SK-N-DZ (cell line): ENCODE measurements at places on chromosomes 5 and 9.

DNA sequence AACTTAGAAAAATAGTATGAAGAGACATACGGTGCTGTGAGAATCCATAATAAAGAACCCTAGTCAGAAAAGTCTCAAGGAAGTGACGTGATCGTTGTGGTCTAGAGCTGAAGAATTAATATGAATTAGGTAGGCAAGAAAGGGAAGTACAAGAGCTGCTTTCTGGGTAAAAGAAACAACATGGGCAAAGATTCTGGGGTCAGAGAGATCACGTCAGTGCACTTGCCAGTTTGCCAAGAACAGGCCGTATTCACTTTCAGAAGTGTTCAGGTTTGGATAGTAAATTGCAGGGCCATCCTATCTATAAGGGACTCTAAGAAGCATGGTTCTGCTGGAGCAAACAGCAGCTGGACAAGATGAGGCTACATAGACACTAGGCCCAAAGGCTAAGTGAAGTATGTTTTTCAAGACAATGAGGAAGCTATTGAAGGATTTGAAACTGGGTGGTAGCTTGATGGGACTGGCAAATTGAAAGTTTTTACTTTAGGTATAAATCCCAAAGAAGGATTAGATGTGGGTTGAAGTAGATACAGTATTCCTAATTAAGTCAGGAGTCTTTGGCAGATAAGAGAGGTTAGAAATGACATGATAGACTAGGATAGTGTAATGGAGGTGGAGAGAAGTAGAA, 4.8 kb upstream of the CHD1 start:
- no peak for DNase-seq

DNA sequence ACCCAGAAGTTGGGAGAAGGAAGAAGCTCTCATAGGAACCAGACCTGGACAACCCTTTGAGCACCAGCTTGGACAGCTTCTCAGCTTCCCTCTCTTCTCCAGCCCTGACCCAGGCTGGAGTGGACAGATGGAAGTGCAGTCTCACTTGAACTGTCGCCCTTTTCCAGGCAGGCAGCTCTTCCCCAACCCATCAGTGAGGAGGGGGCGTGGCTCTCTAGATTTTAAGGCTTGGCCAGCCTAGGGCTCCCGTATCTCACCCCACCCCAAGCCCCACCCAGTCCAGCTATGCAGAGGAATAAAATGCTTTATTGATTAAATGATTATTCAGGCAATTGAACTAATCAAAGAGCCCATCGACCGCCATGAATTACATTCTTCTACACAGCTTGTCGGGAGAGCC, 2.2 kb downstream of the PAX5 start:
- DNase-seq, result no peak

- DNase-seq, result no peak
These were observed 34.9 kb downstream of the MTMR12 start for GRCh38 chr5:32277798-32278197.

DNA sequence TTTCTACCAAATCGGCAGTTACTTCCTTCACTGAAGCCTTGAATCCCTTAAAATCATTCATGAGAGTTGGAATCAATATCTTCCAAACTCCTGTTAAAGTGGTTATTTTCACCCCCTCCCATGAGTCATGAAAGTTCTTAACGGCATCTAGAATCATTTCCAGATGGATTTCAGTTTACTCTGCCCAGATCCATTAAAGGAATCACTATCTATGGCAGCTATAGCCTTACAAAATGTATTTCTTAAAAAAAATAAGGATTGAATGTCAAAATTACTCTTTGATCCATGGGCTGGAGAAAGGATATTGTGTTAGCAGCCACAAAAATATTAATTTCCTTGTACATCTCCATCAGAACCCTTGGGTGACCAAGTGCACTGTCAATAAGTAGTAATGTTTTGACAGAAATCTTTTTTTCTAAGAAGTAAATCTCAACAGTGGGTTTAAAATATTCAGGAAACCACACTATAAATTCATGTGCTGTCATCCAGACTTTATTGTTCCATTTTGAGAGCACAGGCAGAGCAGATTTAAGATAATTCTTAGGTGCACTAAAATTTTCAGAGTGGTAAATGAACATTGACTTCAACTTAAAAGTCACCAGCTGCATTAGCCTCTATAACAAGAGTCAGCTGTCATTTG, 767.7 kb downstream of the DTWD2 start:
- DNase-seq, result no peak

- no peak for DNase-seq
These were observed 52.1 kb downstream of the IL31RA start for GRCh38 chr5:55903121-55903701.

DNA sequence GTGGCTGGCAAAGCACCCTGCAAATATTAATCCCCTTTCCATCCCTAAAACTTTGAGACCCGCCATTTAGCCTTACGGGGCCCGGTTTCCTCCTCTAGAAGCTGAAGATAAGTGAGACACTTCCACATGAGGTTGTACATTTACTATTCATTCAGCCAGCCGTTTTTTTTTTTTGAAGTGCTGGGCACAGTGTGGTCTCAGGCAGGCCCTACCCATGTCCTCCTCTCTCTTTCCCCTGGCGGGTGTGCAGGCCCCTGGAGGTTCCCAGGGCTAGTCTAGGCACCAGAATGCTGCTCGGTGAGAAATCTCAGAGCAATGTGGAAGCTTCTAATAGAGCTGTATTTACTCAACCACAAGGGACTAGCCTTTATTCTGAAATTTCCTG, 107.4 kb upstream of the LARP1 start:
- no peak for DNase-seq

DNA sequence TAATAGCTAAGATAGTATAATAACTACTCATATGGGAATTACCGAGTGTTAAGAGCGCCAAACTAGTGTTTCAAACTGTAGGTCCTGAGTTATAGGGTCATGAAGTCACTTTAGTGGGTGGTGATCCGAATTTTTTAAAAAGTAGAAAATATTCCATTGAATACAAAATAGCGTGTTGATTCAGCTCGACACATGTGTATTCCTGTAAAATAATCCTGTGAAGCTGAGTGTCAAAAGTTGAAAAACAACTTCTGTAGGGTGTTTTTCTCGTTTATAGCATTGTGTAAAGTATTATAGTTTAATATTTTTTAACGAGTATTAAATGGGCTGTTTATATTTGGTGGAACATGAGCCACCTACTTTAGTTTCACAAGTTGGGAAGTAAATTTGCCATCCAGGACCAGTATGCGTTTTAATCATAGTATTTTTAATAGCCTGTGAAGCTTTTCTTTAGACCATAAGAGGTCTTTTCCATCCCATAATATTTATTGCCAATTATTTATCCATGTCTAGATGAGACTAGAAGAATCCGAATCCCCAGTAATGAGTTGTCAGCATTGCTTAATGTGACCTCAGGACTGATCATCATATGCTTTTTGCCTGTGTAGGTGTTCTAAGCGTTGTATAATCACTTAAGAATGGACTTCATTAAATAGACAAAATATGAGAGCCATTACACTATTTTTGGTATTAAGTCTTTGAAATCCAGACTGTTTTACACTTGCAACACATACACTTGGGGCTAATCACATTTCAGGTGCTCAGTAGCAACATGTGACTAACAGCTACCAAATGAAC, 84.1 kb downstream of the PTPDC1 start:
- DNase-seq, result no peak

DNA sequence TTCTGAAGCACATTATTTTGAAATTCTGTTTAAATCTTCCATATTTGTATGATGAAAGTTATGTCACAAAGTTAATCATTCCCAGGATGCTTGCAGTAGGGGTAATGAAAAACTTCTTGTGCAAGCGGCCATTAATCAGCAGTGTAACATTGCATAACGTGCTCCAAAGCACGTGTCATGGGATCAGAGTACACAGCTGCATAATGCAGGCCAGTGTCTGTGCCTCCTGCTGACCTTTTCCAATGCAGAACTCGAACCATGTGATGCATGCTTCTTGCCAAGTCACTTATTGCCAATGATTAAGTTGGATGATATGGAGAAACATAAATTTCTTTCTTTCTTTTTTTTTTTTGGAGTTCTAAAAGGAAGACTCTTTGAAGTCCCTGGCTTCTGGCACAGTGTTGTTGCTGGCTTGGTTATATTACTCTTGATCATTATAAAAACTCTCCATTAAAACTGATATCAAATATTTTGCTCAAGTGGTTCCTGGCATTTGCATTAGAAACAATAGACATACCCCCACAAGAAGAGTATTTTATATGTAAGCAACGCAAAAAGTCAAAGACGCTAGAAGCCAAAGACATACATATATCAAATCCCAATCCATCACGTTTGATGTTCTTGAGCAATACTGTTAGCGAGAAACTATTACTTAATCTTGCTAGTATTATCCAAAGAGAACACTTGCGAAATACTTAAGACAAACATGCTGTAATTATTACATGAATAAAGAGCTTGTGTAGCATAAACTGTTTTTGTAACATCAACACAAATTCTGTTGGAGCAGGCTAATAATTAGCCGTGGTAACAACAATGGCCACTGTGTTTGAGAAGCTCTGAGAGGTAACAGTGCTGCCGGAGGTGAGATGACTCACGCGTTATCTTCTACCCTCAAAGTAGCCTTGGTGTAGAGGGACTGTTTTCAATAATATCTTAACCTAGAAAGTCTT, 164.2 kb downstream of the AUH start:
- no peak for DNase-seq
